ENCODE measurements at places on chromosomes 5 and 9. TPM values are rescaled to one million over a fixed set of nuclear protein-coding genes. Genes with fewer than 3 reads are reported as not detected.

The PCDHB6 gene
- total RNA-seq = 0.37 TPM

The TPPP gene
- total RNA-seq = 0.93 TPM

The DND1 gene
- total RNA-seq = 0.13 TPM

The LOX gene
- 78.5 TPM for total RNA-seq

The LRRTM2 gene
- 0.13 TPM for total RNA-seq

The TUSC1 gene
- 7.1 TPM for total RNA-seq

The KIAA1958 gene
- 0.66 TPM for total RNA-seq

The GHR gene
- total RNA-seq = 3.6 TPM

The KDM3B gene
- total RNA-seq = 39.6 TPM

The FANCG gene
- 14.1 TPM for total RNA-seq

The STK32A gene
- total RNA-seq = 3.4 TPM

The PDGFRB gene
- total RNA-seq = 159 TPM

The SLC45A2 gene
- total RNA-seq = 0.19 TPM

The GCNT4 gene
- total RNA-seq = 3.5 TPM

The TAF11L8 gene
- total RNA-seq = not detected

The MED10 gene
- 8.8 TPM for total RNA-seq

The IQGAP2 gene
- 1.6 TPM for total RNA-seq

The PCDHB2 gene
- 1.7 TPM for total RNA-seq

The SLC46A2 gene
- not detected for total RNA-seq

The PCDHGA1 gene
- 1.1 TPM for total RNA-seq

The MAN2A1 gene
- 32.5 TPM for total RNA-seq

The OMD gene
- total RNA-seq = 1.1 TPM

The NUTM2F gene
- total RNA-seq = not detected
